ENCODE measurements at places on chromosomes 3 and 15. TPM values are rescaled to one million over a fixed set of nuclear protein-coding genes. Genes with fewer than 3 reads are reported as not detected.
A peak's percentile ranks its signal among the peaks of the same experiment; 100 is the strongest.

DNA sequence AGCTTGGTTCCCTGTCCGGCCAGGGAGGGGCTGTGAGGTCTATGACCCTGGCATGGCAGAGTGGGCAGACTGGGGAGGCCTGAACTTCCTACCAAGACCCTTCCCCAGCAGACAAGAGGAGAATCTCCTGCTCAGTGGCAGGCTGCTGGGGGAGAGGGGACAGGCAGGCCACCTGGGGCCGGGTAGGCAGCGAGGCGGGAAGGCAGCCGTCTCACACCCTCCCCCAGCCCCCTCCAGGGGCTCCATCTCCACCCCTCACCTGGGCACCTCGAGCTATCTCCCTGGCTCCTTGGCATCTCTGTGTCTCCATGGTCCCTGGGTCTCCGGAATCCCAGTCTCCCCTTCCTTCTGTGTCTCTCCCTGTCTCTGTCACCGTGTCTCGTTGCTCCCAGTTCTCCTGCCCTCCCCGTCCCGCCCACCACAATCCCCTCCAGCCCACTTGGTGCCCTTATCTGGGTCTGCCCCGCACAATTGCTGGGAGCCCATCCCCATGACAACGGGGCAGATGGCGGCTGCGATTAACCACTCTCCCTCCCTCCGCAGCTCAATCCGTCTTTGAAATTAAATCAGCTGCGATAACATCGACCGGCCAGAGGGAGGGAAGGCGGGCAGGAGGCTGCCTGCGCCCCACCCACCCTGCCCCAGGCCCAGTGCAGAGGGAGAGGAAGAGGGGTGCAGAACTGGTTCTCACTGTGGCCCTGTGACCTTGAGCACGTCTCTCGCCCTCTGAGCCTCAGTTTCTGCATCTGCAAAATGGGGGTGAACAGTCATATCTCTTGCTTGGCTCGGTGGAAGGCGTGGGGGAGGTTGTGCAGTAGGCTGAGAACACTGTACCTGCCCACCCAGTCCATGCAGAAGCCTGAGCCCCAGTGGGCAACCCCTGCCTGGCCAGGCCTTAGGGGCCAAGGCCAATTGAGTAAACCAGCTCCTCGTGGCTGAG, 9.6 kb downstream of the DNAJB8 start:
- DNase-seq = no peak

DNA sequence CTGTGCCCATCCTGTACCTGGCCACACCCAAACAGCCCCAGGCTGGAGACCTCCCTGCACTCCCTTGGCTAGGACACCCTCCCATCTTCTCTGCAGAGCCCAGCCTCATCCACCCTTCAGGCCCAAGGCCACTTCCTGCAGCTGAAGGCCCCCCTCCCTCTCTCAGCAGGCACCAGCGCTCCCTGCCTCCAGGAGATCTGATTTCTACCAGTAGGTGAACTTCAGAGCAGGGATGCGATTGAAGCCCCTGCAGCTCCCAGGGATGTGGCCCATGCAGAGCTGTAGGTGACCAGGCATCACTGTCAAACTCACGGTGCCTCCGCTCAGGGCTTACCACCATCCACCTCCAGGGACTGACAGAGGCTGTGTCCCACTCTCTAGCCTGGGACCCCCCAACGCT, 96.3 kb downstream of the NUP210 start:
- DNase-seq = no peak

GRCh38 chr3:27859821-27860220, 137.7 kb upstream of the EOMES start:
- no peak for DNase-seq

GRCh38 chr15:70059476-70060213, 38.1 kb downstream of the TLE3 start:
- DNase-seq = no peak

- no peak for DNase-seq
Measured at GRCh38 chr3:105933871-105934270, 65.1 kb upstream of the CBLB start.

- no peak for DNase-seq
Measured at GRCh38 chr3:22399566-22399965, 648.6 kb upstream of the ZNF385D start.

DNA sequence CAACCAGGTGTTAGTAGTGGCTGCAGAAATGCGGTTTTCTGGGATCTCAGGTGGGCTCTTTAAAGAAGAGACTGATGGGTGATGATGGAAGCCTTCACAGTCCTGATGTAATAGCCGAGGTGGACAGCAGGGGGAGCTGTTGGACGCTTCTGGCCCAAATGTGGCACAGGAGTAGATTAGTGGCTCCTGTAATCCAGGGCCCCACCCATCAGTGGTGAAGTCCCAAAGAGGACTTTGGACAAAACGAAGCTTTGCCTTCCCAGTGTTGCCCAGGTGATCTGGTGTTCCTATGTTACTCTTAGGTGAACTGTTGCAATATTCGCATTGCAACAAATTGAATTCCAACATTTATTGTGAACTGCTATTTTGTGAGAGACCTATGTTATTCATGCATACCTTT, 31.8 kb upstream of the MYZAP start:
- DNase-seq = peak; percentile 82

DNA sequence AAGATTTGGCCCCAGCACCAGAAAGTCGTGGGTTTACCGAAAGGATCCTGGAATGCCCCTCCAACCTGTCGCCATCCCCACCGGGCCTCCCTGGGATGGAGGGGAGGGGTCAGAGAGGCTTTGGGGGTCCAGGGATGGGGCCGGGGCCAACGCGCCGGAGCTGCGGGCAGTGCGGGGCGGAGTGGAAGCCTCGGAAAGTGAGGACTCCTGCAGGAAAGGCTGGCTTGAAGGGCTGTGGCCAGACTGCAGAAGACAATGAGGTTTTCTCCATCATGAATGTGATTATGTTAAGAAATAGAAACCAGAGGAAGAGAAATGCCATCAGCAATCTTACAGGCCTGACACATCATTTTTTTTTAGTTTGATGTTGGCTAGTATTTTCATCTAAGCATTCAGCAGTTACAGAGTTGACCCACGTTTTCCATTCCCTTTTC, 738 bp downstream of the YEATS2 start:
- peak; percentile 40 for DNase-seq

DNA sequence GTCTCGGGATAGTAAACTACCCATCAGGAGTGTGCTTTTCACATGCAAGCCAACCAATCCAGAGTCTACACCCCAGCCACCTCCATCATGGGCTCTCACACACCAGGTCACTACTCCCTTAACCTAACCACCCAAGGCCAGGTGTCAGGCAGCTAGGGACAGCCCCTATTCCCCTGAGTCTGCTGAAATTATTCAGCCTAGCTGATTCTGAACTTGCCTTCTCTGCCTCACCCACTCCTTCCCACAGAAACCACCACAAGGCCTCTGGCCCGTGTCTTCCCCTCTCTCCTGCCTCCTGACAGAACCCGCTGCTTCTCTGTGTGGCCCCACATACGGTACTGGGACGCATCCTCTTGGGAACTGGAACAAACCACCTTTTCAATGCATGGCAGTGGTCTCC, 82.1 kb downstream of the PCSK6 start:
- DNase-seq = no peak

- no peak for DNase-seq
Measured at GRCh38 chr3:52090933-52091468, 34.6 kb upstream of the DUSP7 start.

GRCh38 chr3:82736696-82737277, 975.3 kb upstream of the GBE1 start:
- no peak for DNase-seq

GRCh38 chr15:68650901-68651709, 72.3 kb downstream of the CORO2B start:
- DNase-seq = peak; percentile 98

CLDN11 gene
- 1.8 TPM for total RNA-seq

CHRM5 gene
- not detected for total RNA-seq

RFC4 gene
- total RNA-seq = 30.2 TPM

All from endothelial cell (in vitro differentiated cells).